ENCODE measurements at places on chromosomes 5 and 9.

- peak; percentile 24 for DNase-seq
Observed at GRCh38 chr9:107484117-107484723, 5.3 kb downstream of the KLF4 start.

GRCh38 chr5:81639556-81639955, 111.3 kb downstream of the SSBP2 start:
- DNase-seq: no peak

- no peak for DNase-seq
Observed at GRCh38 chr9:7105095-7105494, 347.3 kb downstream of the KDM4C start.

GRCh38 chr9:131873335-131873734, 133.5 kb upstream of the RAPGEF1 start:
- DNase-seq: no peak

- no peak for DNase-seq
Observed at GRCh38 chr9:92265154-92265553, 28.3 kb downstream of the IARS1 start.

GRCh38 chr9:95063300-95063699, 254.2 kb downstream of the FANCC start:
- DNase-seq: no peak

DNA sequence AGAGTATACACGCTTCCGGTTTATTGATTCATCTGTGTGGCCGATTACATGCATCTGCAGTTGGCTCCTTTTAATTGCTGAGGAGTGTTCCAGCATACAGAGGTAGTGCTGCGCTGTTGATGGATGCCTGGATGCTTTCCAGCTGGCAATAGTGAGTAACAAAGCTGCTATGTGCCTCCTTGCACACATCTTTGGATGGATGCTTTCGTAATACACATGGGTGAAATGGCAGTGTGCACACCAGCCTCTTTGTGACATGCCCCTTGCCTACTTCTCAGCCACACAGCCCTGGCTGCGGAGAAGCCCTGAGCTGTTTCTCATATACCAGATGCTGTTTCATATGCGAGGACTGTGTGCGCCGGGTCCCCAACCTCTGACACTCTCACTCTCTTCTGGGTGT, 151.0 kb downstream of the GADD45G start:
- no peak for DNase-seq

DNA sequence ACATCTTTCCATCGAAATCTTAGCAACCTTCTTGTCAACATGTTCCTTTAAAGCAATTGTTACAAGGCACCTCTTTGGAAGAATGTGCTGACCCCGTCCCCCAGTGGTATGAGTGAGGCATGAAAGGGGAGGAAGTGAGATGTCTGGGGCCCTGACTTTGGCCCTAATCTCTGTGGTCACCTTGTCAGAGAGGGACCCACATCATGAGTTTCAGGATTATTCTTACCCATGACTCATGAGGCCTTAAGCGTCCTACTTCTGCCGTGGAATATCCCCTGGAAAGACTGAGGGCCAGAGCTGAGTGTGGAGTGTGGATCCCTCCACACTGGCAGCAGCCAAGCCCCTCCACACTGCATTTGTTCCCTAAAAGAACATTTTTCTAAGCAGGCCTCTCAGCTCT, 81.2 kb downstream of the FSTL4 start:
- DNase-seq: no peak

DNA sequence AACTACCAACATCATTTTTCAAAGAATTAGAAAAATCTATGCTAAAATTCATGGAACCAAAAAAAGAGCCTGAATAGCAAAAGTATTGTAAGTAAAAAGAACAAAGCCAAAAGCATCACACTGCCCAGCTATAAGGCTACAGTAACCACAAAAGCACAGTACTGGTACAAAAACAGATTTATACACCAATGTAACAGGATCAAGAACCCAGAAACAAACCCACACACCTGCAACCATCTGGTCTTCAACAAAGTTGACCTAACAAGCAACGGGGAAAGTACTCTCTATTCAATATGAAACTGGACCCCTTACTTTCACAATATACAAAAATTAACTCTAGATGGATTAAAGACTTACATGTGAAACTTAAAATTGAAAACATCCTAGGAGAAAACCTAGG, 94.2 kb upstream of the TARS1 start:
- DNase-seq: no peak

DNA sequence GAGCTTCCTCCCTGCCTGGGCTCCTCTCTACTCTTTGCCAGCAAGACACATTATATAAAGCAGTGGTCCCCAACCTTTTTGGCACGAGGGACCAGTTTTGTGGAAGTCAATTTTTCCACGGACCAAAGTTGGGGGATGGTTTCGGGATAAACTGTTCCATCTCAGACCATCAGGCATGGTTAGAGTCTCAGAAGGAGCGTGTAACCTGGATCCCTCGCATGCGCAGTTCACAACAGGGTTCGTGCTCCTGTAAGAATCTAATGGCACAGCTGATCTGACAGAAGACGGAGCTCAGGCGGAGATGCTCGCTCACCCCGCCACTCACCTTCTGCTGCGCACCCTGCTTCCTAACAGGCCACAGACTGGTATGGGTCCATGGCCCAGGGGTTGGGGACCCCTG, 142.8 kb downstream of the LIFR start:
- no peak for DNase-seq

GRCh38 chr9:118522093-118523028, 818.2 kb downstream of the TLR4 start:
- DNase-seq: peak; percentile 2

GRCh38 chr9:5453004-5453403, 2.7 kb downstream of the CD274 start:
- no peak for DNase-seq

- DNase-seq: no peak
Observed at GRCh38 chr9:96086936-96087571, 211.6 kb downstream of the ERCC6L2 start.

- no peak for DNase-seq
Observed at GRCh38 chr5:66903709-66904108, 292.9 kb downstream of the CD180 start.

- no peak for DNase-seq
Observed at GRCh38 chr9:88447431-88447830, 59.2 kb downstream of the SPIN1 start.

- no peak for DNase-seq
Observed at GRCh38 chr9:93978551-93978950, 23.4 kb upstream of the BARX1 start.

Measured in DMS 273 treated with DMSO at 0.1 percent for 48 hours (cell line).